Ureter (tissue), 1 donor: ENCODE measurements at places on chromosomes 7 and 10. TPM values are rescaled to one million over a fixed set of nuclear protein-coding genes. Genes with fewer than 3 reads are reported as not detected.

DNA sequence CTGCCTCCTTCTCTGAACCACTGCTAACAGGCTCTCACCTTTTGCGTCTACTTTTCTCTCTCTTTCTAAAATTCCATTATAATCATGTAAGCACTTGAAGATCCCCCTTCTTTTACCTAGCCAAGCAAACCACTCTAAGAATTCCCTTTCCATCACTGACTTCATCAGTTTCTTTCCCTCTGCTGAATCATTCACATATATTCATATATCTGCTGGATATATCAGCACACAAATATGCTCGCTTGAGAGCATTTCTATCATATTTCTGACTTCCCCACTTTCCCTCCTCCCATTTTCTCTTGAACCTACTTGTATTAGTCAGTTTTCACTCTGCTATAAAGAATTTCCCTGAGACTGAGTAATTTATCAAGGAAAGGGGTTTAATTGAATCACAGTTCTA, 84.2 kb upstream of the LRRN3 start:
- DNase-seq: no peak

- no peak for DNase-seq
Measured at GRCh38 chr10:104297697-104298660, 29.0 kb downstream of the GSTO2 start.

DNA sequence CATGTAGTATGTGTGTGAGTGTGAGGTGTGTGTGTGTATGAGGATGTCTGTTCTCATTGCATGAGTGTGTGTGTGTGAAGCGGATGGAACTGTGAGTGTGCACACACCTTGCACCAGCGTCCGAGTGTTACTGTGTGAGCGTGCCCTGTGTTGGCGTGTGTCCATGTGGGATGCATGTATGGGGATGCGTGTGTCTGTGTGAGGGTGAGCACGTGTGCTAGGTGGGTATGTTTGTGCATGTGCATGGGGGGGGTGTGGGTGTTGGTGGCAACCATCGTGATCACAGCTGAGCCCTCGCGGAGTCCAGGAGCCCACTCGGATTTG, 6.4 kb downstream of the KNDC1 start:
- DNase-seq: peak; percentile 30

The FAM3C gene
- total RNA-seq: 64.1 TPM

The PLCE1 gene
- total RNA-seq: 59.2 TPM
